ENCODE measurements at places on chromosomes 1 and 21.

- no peak for DNase-seq
Observed at GRCh38 chr1:10788592-10789006, 7.8 kb downstream of the CASZ1 start.

GRCh38 chr1:241362350-241362749, 5.3 kb upstream of the RGS7 start:
- no peak for DNase-seq

DNA sequence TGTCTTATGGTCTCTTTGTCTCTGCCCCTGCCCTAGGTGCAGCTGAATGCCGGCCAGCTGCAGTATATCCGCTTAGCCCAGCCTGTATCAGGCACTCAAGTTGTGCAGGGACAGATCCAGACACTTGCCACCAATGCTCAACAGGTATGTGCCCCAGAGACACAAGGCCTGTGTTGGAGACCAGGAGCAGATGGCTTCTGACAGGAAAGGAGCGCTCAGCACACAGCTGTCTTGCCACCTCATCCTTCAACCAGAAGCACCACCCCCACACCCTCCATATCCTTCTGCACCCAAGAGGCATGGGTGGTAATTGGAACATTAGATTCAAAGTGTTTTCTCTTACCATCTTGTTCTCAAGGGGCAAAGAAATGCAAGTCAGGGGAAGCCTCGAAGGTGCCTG, 17.0 kb upstream of the KCNQ4 start:
- no peak for DNase-seq

GRCh38 chr1:213277036-213277435, 226.0 kb downstream of the RPS6KC1 start:
- DNase-seq: no peak

GRCh38 chr1:216883518-216883917, 160.3 kb upstream of the ESRRG start:
- no peak for DNase-seq

- no peak for DNase-seq
Observed at GRCh38 chr1:14625572-14625971, 27.1 kb downstream of the KAZN start.

- DNase-seq: peak; percentile 20
Observed at GRCh38 chr1:246930830-246931548, 759 bp downstream of the AHCTF1 start.

All from stimulated activated CD8-positive, alpha-beta memory T cell treated with anti-CD3 and anti-CD28 coated beads, Interleukin-7, amount 100 ng/mL, for 1 hour (primary cell).